ENCODE measurements at places on chromosomes 5 and 9.

DNA sequence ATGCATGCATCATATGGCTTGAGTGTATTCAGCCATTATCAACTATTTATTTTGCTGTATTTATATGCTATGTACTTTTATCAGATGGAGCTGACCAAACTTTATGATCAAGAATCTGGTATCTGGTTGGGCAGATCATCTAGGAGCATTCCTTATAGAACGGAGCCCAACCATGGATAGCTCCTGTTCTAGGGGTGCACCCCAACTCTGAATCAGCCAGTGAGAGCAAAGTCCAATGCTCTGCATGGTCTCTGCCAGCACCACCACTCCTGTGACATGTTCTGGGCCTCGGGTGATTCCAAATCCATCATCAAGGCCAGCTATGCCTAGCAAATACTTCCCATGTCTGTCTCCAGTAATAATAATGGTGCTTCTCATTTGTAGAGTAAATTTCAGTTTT is 517.5 kb downstream of the AGTPBP1 start:
- DNase-seq = no peak

- DNase-seq = no peak
Measured at GRCh38 chr9:110217656-110218099, 9.7 kb upstream of the C9orf152 start.

DNA sequence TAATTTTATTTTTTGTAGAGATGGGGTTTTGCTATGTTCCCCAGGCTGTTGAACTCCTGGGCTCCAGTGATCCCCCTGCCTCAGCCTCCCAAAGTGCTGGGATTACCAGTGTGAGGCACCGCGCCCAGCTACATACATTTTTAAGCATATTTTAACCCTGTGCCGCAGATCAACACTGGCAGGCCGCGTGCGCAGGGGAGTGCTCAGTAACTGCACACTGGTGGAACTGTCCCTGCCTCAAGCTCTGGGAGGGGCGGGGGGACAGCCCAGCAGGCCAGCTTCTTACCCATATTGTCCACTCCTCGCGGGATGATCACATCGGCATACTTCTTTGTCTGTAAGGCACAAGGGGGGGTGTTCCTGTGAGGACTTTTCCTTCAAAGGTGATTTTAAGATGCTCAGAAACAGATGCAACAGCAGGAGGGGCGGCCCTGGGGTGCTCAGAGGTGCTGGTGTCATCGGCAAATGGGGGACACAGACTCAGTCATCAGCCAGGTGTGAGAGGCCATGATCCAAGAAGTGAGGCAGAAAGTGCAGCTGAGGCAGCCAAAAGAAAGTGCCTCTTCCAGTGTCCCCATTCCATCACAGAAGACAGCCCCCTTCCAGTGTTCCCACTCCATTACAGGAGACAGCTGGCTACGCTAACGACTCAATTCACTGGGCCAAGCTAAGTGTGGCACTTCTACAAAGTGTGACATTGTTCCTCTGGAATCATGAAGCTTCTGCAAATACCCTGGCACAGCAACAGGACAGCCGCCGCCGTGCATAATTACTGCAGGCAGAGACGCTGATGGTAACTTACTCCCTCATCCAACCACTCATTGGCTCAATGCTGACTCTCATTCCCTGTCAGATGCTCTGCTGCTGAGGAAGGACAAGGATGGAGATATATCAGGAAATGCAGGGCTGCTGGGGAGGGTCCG is 5.2 kb downstream of the UCK1 start:
- DNase-seq = no peak

- no peak for DNase-seq
Measured at GRCh38 chr5:154193283-154193682, 2.8 kb downstream of the GALNT10 start.

DNA sequence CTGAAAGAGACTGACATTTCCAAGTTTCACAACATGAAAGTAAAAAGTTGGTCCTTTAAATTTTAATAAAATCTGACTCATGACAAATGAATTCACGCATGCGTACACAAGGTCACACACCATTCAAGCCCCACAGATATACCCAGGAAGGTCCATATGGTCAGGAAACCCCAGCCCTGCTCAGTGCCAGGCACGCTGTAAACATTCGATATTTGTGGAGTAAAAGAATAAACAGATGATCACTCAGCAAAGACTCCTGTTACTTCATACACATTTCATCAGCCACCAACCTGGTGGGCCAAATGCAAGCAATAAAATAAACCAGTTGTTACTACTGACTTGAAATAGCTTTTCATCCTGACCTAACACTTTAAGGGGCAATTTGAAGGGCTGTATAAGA is 158.0 kb upstream of the RETREG1 start:
- no peak for DNase-seq

GRCh38 chr9:134468358-134468757 is 142.1 kb downstream of the RXRA start:
- DNase-seq = no peak

GRCh38 chr5:35920890-35921289 is 17.5 kb downstream of the CAPSL start:
- no peak for DNase-seq

GRCh38 chr9:71037521-71037920 is 83.9 kb downstream of the TRPM3 start:
- no peak for DNase-seq

DNA sequence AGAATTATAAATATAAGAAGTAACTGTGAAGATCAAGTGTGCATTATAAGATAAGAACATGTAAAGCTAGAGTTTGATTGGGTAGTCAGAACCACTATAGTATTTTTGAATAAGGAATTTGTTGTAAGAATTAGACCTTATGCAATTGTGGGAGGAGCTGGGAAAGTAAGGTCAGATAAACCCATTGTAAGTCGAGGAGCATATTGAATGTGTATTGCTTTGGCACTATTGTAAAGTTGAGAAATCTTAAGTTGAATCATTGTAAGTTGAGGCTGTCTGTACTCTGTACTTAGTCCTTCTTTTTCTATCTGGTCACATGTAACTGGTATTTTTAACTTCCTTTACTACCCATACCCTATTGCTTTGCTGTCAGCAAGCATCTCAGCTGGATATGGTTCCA is 158.7 kb downstream of the CCDC171 start:
- DNase-seq = no peak

DNA sequence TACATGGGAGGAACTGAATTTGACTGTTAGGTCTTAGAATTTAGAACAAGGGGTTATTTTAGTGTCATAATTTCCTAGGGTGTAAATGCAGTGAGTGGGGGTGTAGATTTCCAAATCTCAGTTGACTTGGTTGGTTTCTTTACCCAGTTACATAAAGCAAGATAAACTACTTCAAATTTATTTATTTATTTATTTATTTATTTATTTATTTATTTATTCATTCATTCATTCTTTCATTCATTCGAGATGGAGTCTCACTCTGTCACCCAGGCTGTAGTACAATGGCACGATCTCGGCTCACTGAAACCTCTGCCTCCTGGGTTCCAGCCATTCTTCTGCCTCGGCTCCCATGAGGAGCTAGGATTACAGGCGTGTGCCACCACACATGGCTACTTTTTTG is 200.4 kb downstream of the SLF1 start:
- DNase-seq = no peak

GRCh38 chr9:16271967-16272366 is 598.5 kb downstream of the BNC2 start:
- DNase-seq = no peak

DNA sequence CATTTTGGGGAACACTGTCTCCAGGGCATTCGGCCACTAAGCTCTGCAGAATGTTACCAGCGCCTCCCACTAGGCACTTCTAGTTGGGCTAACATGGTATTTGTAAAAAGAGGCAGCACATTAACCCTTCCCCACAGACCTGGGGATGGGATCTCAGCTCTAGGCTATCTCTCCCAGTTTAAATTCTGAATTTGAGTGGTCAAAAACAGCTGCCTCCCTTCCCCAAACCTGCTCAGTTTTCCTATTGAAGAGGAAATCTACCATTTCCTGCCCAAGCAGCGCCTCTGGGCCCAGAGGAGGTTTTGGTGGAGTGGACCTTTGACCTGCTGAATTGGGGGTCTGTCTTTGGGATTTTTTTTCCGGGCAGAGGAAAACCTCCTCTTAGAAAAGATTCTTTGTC is 53.2 kb downstream of the ENC1 start:
- DNase-seq = no peak

DNA sequence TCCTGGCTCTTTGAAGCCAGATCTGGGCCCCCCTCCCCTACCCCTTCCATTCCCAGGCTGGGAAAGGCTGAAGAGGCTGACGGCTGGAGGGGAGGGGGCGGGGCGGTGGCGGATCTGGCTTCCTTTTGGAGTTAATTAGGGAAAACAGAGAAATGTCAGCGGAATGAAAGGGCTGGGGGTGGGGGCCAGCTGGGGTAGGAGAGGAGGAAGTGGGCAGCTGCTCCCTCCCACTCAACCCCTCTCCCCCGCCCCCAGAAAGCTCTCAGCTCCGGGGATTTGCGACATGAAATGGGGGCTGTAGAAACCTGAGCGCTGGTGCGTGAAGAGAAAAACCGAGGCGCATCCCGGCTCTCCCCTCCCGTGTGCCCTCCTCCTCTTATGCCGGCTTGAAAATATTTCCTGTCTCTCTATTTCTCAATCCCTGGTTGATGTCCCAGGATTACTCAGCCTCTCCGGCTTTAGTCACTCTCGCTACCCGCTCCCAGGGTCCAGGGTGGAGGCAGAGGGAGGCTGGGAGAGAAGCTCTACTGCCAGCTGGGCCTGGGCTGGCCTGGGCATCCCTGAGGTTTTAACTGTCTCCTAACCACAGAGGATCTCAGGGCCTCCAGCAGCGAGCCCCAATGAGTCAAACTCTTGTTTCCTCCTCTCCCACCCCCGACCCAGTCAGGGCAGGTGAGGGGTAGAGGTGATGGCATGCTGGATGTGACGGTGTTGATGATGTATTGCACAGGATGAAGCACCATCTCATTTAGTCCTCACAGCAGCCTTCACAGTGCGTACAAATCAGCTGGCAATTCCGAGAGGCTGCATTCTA is 20.1 kb downstream of the PCDHGC5 start:
- no peak for DNase-seq

GRCh38 chr9:7297521-7297920 is 502.1 kb downstream of the DMAC1 start:
- no peak for DNase-seq

GRCh38 chr5:125277494-125278154 is 531.2 kb upstream of the ZNF608 start:
- no peak for DNase-seq

DNA sequence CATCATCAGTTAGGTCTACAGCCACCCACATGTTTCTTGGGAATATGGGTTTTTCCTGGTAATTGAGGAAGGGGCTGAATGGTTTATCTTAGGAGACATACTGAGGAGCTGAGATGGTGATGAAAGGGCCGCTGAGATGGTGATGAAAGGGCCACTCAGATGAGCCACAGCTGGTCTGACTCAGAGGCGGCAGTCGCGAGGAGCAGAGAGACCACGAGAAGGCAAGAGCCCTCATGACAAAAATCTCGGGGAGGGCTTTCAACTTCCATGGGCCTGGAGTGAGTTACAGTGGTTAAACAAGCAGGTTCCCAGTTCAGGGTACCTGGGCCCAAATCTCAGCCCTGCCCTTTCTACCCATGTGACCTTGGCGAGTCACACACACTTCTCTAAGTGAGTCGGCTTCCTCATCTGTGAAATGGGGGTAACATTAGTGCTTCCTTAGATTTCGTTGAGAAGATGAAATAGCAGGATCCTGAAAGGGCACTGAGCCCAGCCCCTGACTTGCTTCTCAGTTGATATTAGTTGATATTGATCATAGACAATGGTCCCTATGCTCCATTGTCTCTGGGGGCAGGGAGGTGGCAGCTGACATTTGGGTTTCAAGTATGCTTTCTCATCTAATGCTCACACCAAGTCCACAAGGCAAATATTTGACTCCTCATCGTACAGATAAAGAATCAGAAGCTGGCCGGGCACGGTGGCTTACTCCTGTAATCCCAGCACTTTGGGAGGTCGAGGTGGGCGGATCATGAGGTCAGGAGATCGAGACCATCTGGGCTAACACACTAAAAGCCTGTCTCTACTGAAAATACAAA is 169.5 kb downstream of the RGS3 start:
- DNase-seq = no peak

DNA sequence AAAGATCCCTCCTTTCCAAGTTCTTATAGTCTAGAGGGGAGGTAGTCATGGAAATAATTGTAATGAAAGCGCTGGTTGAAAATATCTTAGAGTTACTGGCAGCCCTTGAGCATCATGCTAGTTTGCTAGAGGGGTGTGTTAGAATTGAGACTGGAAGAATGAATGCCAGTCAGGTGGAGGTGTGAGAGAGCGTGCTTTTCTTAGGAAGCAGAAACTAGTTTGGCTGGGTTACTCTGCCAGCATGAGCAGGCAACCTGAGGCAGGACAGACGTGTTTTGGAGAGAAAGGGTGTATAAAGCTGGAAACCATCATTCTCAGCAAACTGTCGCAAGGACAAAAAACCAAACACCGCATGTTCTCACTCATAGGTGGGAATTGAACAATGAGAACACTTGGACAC is 43.6 kb upstream of the DHFR start:
- no peak for DNase-seq

DNA sequence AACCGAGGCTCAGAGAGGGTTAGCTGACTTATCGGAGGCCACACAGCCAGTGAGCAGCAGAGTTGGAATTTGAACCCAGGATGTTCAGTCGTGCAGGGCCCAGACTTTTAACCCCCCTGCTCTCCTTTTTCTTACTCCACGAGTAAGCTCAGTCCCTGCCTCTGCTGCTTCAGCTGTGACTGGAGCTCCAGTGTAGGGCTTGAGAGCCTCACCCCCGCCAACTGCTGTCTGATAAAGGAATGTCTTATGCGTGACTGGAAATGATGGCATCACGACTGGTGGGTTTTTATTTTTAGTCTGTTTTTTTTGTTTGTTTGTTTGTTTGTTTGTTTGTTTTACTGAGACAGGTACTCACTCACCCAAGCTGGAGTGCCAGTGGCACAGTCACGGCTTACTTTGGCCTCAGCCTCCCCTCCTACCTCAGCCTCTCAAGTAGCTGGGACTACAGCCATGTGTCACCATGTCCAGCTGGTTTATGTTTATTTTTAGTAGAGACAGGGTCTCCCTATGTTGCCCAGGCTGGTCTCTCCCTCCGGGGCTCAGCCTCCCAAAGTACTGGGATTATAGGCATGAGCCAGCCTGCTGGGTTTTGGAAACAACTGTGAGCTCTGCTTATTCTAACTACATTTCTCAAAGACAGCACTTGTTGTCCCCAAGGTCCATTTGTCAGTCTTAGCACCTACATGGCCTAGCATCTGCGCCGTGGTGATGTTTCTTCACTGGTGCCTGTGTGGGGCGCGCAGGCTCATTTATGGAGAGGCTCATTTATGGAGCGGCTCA is 52.5 kb upstream of the NCS1 start:
- DNase-seq = no peak

DNA sequence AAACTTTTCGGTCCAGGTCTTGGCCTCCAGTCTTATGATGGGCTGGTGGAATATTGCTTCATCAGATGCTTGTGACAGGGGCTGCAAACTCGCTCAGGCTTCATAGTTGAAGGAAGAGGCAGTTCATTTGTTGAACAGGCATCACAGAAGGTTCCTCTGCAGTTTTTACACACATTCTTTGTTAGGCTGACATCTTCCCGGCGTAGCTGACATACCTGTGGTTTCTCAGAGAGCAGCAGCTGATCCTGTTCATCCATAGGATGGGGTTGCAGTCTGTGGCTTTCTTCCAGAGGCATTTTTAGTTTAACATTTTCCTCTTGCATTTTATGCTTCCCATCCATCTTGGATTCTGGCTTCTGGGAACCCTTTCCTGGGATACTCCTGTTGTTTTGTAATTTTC is 1255.2 kb downstream of the EFNA5 start:
- no peak for DNase-seq

- no peak for DNase-seq
Measured at GRCh38 chr9:97773091-97773490, 76.0 kb upstream of the XPA start.

- DNase-seq = no peak
Measured at GRCh38 chr9:88143179-88143578, 4.9 kb upstream of the SPATA31C2 start.

GRCh38 chr9:137253717-137254623 is 1.2 kb upstream of the NELFB start:
- DNase-seq = no peak

All from activated naive CD4-positive, alpha-beta T cell treated with Interleukin-2 at 50 U/mL for 16 hours (primary cell).